ENCODE measurements at places on chromosomes 3 and 15.

DNA sequence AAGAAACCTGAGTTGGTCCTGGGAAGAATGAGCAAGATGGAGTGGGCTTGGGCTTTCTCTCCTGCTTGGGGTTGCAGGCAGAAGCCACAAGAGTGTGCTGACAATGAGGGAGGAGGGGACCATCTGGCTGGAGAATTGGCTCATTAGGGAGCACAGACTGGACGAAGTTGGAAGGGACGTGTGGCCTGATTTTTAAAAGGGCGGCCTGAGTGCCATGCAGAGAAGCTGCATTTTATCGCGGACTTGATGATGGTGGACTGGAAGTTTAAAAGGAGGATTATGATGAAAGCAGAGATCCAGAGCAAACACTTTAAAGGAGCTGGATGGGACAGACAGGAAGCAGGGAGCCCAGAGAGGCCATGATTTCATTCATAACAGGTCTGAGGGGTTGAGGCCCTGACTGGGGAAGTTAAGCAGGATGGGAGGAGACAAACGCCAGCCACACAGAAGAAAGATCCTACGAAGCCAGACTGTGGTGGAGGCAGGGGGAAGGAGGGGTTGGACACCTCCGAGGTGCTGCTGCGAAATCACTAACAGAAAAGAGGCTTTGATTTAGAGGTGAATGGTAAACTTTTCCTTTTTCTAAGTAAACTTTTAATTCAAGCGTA lies 23.6 kb downstream of the TLNRD1 start:
- no peak for DNase-seq

- no peak for DNase-seq
Measured at GRCh38 chr15:74207652-74208440, 5.3 kb upstream of the STRA6 start.

GRCh38 chr3:135865085-135865484 lies 100.4 kb upstream of the PPP2R3A start:
- DNase-seq = no peak

GRCh38 chr3:96225494-96225893 lies 588.9 kb upstream of the EPHA6 start:
- no peak for DNase-seq

DNA sequence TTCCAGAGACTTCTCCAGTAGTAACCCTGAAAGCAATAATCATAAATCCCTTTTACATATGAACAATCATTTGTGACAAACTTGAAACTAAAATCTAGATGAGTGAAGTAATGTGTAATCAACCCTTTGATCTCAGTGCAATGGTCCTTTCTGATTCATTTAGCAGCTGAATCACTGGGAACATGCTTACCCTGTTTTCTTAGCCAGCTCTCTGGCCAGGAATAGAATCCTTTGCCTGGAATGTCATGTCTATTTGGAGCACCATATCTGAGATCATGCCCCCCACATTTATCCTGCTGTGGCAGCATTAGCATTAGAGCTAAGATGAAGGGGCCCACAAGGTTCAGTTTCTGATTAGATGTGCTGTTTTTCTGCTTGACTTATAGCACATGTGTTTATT lies 309.8 kb downstream of the OXSM start:
- DNase-seq = no peak

DNA sequence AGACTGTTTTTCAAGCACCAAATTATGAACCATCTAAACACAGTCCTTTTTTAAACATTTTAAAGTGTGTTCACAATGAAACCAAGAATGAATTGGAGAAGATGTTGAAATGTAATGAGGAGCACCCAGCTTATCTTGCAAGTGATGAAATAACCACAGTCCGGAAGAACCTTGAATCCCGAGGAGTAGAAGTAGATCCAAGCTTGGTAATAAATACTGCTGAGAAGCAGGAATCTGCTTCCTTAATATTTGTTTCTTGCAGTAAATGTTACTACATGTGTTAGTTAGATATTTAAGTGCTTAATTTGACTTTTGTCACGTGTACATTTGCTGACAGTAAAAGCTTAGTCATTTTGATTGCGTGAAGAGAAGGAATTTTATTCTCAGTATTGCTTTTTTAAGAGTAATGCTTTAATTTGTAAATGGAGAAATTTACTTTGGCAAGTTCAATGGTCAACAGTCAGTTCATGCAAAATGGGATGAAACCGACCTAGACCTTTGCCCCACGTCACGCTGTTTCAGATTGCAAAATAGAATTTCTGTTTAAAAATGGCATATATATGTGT lies 69.8 kb downstream of the OPA1 start:
- DNase-seq = no peak

DNA sequence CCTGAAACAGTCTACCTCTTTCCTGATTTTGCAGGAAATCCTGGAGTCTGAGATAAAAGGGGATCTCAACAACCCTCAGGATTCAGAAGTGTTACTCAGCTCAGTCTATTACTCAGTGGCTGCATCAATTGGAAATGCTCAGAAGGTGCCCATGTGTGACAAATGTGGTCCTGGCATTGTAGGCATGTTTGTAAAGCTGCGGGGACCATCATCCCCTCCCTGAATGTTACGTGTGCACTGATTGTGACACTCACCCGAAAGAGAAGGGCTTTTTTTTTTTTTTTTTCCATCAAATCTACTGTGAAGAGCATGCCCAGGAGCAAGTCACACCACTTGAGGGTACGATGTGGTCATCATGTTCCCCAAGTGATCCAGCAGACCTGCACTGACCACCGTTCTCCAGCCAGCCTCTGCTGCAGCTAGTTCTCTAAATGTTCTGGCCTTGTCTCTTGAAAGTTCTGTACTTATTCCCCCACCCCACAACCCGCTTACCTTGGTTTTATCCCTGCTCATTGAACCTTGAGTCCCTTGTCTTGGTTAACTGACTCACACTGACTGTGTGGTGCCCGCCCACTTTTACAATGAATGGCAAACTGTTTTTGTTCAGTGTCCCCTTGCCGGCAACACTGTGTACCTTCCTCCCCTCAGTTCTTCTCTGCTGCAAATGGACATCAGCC lies 19.8 kb downstream of the ST3GAL6 start:
- DNase-seq = no peak

GRCh38 chr3:105497386-105497785 lies 130.7 kb downstream of the ALCAM start:
- DNase-seq = no peak

DNA sequence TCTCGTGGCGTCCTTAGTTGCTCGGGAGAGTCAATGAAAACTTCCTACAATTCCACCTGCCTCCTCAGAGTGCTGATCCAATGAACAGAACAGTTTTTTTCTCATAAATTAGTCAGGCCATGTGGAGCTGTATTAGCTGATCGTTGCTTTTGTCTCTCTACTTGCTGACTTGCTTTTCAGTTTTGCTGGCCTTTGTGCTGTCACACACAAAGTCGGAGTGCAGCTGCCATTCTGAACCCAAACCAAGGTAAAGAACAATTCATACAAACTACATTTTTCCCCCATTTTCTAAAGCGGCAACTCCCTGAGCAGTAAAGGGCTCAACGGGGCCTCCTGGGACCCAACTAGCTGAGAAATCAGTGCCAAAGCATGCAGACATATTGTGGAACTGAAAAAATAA lies 43.1 kb downstream of the MEIS2 start:
- no peak for DNase-seq

DNA sequence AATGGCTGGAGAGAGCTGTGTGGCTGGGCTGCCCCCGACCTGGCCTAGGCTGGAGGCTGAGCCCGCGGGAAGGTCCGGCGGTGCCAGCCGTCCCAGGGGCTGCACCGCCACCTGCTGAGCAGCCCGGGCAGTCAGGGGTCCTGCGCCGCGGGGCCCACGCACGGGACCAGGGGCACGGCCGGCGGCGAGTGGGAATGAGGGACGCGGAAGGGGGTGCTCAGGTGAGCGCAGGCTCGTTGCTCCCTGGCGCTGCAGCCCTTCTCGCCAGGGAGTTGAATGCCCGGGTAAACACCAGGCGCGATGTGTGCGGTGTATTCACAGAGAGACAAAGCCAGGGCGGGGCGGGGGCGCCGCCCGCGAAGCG lies 666 bp upstream of the SEMA3F start:
- no peak for DNase-seq

GRCh38 chr3:64028754-64029153 lies 5.5 kb upstream of the PSMD6 start:
- DNase-seq = no peak

DNA sequence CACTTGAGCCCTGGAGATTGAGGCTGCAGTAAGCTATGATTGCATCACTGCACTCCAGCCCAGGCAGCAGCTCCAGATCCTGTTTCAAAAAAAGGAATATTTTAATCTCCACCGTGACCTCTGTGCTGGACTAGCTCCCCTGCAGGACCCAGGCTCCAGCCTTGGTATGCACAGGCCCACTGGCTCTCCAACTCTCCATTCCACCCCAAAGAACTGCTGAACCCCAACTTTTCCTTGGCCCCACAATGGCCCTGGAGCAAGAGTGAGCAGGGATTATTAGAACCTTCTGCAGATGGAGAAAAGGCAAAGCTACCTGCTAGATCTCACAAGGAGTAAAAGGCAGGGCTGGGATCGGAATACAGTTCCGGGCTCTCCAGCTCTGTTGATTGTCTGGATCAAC lies 32.8 kb upstream of the SFMBT1 start:
- no peak for DNase-seq

DNA sequence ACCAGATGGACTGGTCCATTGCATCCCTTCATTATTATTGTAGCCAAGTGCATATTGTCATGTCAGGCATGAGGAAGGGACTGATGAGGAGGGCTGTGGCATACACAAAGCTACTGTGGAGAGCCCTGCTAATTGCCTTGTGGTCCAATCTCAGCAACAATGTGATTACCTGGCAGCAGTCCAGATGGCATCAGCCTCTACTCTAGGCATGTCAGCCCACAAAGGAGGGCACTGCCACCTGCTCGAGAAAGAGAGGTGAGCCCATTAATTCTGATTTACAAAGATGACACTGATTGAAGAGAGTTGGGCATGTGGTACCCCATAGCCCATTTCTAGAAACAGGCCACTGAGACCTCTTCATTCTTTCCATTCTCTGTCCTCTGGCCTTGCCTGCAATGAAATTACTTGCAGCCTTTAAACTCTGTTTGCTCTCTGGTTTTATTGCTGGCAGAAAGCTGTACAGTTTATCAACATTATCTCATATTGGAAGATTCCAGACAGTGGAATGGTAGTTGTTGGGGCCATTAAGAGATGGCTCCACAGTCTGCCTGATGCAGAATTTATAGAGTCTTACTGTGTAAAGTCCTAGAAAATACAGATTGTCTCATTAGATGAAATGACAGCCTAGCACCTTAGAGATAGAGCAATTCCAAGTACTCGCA lies 307.7 kb downstream of the ARPP21 start:
- DNase-seq = no peak

DNA sequence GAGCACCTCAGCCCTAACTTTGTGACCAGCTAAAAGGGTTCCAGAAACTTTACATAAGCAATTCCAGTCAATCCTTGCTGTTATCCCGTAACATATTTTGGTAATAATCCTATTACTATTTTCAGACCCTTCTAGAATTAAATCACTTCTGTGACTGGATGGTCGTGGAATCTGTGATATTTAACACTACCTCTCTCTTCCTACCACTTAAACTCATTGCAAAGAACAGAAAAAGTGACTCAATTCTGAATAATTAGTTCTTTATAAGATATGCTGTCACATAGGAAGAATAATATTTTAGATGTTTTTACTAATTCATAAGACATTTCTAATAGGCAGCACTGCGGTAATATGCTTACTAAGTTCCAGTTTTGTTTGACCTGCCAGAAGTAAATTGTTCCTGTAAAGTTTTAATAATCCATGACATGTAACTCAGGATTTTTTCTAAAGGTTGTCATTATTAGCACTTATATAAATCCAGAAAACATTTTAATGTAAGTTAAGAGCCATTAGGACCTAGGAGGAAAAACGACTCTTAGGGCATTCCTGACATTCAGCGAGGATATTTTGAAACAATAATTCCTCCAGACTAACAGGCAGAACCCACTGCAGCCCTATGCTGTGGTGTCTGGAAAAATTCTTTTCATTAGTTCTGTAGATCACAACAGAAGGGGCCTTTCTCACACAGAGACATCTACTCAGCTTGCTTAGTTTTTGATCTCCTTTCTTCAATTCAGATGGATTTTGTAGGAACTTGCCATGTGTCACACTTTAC lies 113.3 kb upstream of the MBNL1 start:
- no peak for DNase-seq

Measured in sciatic nerve (tissue), 2 donors.